ENCODE measurements at places on chromosomes 6 and 20.

DNA sequence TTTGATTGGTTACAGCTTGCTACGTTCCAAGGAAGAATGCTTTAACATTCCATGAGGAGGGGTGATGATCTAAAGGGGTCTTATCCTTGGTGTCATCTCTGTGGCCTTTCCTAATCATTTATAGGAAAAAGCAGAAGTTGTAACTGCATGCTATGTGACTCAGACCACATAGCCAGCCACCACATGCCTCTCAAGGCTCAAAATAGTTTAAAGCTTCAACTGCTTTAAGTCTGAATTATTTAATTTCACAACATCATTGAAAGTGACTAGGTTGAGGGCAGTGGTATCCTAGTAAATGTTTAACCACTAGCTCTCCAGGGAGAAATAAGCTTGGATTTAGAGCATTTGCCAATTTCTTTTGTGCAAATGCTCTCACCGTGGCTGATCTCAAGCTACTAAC lies 29.7 kb downstream of the MC3R start:
- no peak for DNase-seq

DNA sequence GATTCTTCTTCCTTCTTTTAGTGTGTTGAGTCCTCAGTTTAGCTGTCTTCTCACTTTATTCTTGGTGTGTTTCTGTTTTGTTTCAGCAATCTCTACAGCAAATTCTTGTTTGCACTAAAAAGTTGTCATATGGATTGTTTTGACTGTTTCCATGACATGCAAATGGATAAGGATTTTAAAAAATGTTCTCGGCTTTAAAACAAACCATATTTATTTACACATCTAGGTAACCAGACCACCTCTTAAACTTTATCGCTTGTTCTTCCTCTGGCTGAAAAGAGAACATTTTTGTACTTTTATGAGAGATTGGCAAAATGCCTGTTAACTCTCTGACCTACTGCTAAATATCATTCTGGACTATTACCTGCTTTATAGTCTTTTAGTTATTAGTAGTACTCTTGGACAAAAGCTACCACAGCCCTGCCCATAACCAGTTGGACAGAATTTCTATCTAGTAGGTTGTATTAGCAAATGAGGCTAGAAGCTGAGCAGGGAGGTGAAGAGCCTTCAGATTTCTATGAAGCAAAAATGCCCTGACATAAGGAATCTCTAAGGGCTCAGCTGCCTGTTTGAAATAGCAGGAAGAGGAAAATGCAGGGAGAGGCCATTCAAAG lies 268.3 kb downstream of the CD109 start:
- DNase-seq, result no peak

GRCh38 chr6:113693851-113694250 lies 163.3 kb upstream of the MARCKS start:
- DNase-seq, result no peak

GRCh38 chr20:37990571-37991151 lies 42.6 kb downstream of the TTI1 start:
- no peak for DNase-seq

GRCh38 chr6:14645221-14645620 lies 527.6 kb downstream of the CD83 start:
- no peak for DNase-seq

DNA sequence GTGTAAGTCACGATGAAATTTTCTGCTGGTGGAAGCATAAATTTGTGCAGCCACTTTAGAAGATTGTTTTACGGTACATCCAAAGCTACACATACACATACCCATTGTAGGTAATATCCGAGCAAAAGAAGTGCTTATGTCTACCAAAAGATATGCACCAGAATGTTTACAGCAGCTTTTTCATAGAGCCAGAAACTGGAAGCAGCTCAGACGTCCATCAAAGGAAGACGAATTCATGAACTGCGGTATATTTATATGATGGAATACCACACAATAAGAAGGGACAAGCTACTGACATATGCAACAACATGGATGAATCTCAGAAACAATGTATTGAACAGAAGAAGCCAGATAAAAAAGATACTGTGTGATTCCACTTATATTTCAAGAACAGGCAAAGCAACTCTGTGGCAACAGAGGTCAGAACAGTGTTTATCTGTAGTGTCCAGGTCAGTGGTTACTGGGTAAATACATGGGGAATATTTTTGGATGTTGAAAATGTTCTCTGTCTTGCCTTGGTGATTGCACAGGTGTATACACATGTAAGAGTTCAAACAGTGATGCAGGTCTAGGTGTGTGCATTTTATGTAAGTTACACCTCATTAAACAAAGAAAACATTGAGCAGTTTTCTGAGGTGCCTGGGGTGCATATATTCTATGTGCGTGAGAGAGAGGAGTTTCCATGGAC lies 51.9 kb upstream of the EXOC2 start:
- DNase-seq, result no peak

- peak; percentile 85 for DNase-seq
Measured at GRCh38 chr20:35619196-35620095, 3.8 kb downstream of the SPAG4 start.

GRCh38 chr6:157928428-157928827 lies 53.2 kb upstream of the SYNJ2 start:
- DNase-seq, result no peak

- no peak for DNase-seq
Measured at GRCh38 chr20:15886250-15886649, 687.0 kb downstream of the KIF16B start.

DNA sequence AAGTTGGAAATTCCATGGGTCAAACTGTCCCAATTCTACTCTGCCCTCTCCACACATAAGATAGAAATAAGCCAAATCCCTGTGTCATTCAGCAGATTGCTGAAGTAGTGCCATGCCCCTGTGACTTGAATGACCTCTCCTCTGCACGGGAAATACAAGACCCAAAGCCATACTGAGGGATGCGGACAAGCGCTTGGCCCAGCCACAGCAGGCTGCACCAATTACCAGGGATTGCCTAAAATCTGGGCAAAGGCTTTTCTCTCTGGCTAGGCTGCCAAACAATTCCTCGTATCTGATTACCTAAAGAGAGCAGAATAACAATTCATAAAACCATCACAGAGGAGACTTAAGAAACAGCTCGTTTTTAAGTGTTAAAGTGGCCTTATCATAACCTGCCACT lies 421.8 kb upstream of the JARID2 start:
- no peak for DNase-seq

DNA sequence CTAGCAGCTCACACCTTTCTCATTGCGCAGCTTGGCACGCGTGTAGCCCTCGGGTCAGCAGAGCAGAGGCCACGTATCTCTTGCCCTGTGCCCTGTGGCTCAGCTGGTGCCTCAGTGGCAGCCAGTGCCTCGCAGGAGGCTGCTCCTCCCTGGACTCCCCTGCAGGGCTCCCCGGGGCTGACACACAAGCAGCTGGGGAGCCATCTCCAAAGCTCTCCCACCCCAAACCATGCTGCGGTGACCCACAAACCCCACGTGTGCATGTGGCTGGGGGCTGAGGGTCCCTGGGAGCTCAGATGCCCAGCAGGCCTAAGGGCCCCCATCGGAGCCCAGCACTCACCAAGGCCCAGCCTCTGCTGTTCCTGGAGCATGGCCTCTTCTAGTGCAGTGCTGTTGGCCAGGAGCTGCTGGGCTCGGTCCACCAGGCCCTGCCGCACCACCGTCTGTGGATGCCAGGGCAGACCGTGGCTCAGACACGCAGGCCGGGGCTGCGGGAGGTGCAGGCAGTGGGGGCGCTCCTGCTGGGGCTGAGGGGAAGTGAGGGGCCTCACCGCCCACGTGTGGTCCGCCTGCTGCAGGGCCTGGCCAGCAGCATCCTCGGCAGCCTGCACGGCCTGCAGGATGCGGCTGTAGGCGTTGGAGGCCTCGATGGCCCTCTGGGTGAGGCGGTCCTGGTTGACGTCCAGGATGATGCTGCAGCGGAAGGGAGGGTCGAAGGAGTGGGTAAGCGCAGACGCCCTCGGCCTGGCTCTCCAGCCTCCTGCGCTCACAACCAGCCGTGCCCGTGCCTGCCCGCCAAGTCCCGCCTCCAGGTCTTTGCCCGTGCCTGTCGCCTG lies 13.8 kb downstream of the ADRM1 start:
- DNase-seq, result no peak

DNA sequence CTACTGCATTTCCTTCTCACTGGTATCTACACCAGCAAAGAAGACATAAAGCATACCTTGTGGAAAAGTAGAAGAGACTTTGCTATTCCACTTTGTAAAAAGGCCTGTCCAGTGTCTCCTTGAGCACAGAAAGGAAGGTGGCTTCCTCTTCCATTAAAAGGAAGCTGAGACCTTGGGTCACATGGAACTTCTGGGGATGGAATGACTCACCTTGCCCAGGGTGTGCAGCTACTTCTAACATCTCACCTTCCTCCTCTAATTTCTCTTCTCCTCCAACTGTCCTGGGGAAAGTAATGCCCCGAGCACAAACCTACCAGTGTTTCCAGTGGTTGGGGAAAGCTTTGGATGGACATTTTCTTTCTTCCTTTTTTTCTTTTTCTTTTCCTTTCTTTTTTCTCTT lies 848.8 kb upstream of the MAP3K7 start:
- DNase-seq, result no peak

DNA sequence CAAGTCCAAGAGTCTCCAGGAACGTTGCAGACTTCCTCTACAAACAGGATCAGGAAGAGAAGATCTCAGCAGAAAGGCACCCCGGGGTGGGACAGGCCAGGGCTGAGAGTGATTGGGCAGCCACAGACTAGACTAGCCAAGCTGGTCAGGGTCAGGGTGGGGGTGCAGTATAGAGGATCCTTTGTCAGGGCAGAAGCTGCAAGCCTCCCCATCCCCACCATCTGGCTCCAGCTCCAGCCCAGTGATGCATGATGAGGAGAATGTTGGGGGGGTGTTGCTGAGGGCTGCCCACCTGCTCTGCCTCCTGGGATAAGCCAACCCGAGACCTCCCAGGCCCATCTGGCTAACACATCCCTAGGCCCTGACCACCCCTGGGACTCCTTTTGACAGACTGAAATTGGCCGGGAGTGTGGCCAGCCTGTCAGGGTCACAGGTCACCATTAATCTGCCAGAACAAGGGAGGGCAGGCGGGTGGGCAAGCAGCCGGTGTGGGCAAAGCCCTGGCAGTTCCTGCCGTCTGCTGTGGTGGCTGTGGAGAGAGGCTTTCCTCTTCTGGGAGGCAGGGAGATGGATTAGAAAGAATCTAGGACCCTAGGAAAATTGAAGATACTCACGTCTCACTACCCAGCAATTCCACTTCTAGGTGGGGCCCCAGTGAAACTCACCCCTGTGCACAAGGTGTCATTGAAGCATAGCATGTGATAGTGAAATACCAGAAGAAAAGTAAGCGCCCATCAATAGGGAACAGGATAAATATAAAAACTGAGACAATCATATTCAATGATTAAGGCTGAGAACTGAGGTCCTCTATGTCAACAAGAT lies 22.1 kb upstream of the SNTA1 start:
- DNase-seq, result peak; percentile 81

GRCh38 chr6:1972962-1973361 lies 272.4 kb downstream of the GMDS start:
- DNase-seq, result no peak

Measured in NCI-H446 (cell line).